Brain (organoid and tissue), 16 donors: ENCODE measurements at places on chromosomes 4 and X. TPM values are rescaled to one million over a fixed set of nuclear protein-coding genes. Genes with fewer than 3 reads are reported as not detected.

The ATP1B4 gene
- polyA plus RNA-seq: not detected

- DNase-seq: no peak
Measured at GRCh38 chrX:88202149-88202548, 544.9 kb upstream of the CPXCR1 start.

- DNase-seq: no peak
Measured at GRCh38 chr4:78414116-78414515, 137.5 kb upstream of the ANXA3 start.

DNA sequence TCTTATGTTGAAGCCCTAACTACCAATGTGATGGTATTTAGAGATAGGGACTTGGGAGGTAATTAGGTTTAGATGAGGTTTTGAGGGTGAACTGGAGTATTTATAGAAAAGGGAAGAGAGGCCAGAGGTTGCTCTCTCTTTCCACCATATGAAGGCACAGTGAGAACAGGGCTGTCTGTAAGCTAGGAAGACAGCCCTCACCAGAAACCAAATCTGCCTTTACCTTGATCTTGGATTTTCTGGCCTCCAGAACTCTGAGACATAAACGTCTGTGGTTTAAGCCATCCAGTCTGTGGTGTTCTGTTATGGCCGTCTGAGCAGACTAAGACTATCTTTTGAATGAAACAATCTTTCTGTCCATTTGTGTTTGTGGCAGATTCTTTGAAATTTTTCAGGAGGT lies 223.7 kb downstream of the PDHA2 start:
- DNase-seq: no peak

DNA sequence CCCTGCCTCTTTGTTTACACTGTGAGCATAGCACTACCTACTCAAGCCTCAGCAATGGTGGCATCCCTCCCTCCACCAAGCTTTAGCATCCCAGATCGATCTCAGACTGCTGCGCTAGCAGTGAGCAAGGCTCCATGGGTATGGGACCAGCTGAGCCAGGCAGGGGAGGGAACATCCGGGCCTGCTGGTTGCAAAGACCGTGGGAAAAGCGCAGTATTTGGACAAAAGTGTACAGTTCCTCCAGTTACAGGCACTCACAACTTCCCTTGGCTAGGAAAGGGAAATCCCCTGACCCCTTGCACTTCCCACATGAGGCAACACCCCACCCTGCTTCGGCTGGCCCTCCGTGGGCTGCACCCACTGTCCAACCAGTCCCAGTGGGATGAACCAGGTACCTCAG lies 26.5 kb downstream of the EGF start:
- no peak for DNase-seq

The PDLIM3 gene
- 14.5 TPM for polyA plus RNA-seq

- no peak for DNase-seq
Measured at GRCh38 chrX:130482871-130483270, 81.1 kb downstream of the RBMX2 start.

DNA sequence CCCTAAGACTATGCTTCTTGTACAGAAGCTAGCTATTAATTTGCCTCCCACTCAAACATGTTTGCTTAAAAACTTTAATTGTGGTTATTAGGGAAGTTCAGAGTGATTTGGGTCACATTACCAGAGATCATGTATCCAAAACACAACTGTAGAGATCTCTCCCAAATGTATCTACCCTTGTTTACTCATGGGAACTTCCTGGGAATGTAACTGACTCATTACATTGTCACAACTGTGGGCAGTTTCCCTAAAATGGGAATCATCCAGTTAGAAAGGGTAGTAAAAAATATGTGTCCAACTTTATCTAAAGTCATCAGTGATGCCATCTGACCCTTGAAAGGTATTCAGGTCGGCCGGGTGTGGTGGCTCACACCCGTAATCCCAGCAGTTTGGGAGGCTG lies 40.3 kb upstream of the GLRA3 start:
- DNase-seq: no peak
